ENCODE measurements at places on chromosomes 12 and 14.

DNA sequence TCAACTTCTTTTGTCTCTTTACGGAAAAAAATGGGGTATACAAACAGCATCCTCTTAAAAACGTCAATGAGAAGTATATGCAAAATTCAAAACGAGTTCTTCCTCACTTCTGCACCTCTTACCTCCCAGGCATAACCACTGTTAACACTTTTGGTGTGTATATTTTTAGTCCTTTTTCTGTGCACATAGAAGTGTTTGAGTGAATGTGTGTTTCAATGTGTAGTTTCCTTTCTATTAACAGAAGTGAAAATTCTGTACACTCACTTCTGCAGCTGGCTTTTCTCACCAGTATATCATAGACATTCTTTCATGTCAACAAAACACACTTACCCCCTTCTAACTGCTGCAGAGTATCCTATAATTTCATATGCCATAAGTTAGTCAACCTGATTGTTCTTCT lies 5.4 kb downstream of the UBR7 start:
- no peak for DNase-seq

DNA sequence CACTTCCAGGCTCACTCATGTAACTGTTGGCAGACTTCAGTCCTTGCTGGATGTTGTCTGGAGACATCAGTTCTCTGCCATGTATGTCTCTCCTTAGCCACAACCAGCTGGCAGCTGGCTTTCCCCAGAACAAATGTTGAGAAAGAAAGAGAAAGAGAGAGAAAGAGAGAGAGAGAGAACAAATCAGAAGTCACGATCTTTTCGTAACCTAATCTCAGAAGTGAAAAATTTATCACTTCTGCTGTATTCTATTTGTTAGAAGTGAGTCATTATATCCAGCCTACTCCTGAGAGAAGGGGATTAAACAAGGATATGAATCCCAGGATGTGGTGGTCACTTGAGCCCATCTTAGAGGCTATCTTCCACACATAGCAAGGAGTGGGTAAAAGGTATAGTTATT lies 101.2 kb downstream of the BTG1 start:
- no peak for DNase-seq

GRCh38 chr12:27271206-27271605 lies 27.1 kb downstream of the STK38L start:
- no peak for DNase-seq

GRCh38 chr12:39613525-39613924 lies 6.1 kb downstream of the ABCD2 start:
- DNase-seq, result no peak

DNA sequence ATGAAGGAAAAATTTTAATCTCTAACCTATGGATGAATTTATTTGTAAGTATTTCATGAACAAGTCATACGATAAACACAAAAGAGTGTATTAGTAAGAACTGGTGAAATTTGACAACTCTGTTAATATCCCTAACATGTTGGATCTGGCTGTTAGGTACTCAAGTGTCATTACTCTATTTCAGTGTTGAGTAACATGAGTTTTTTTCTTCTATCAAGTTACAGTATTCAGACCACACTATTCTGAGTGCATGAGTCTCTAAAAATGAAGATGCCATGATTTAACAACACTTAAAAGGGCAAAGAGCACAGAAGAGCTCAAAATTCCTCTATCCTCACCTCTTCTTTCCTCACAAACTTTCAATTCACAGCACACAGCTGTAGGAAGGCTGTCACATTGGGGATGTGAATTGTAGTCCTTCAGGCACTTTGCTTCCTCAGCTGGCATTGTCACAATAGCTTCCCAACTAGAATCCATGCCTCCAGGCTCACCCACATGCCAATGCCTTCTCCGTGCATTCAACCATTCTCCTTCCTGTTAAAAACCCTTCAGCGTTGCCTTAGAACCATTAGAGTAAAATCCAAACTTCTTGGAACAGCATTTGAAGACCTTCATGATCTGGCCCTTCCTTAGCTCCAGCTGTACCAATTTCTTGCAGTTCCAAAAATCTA lies 73.7 kb upstream of the DBX2 start:
- no peak for DNase-seq

GRCh38 chr12:43312991-43313505 lies 239.0 kb downstream of the ADAMTS20 start:
- no peak for DNase-seq

GRCh38 chr12:34342048-34342447 lies 319.8 kb downstream of the ALG10 start:
- DNase-seq, result no peak

GRCh38 chr12:3263939-3264922 lies 187.1 kb downstream of the TSPAN9 start:
- no peak for DNase-seq

Data from NCI-H748 treated with DMSO at 0.1 percent for 48 hours (cell line).